T-helper 9 cell (primary cell): ENCODE measurements at places on chromosomes 7 and 10.

DNA sequence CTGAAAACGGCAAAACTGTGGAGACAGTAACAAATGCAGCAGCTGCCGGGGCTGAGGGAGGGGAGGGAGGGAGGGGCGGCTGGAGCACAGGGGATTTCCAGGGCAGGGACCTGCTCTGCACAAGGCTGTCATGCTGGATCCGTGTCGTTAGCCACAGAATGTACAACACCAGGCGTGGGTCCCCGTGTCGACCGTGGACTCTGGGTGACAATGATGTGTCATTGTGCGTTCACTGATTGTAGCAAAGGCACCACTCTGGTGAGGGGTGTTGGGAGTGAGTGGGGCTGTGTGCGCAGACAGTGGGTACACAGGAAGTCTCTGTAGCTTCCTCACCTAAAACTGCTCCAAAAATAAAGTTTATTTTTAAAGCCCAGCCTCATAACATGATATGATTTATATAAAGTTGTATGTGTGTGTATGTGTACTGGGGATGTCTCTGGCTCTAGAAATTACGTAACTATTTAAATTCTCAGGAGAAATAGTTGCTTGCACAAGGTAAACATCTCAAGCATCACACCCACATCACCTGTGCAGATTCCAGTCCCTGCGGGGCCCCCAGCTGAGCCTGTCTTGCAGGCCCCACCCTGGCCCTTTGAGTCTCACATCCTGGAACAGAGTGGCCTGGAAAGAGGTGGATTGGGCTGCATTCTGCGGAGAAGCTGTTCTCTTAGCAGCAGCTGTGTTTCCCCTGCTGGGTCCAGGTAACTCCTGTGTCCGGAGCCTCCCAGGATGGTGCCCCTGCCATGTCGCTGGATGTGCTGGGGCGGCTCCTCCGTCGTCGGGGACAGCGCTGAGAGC is 135.7 kb downstream of the DYNC2I1 start:
- DNase-seq: no peak

- no peak for DNase-seq
These were observed 94.7 kb downstream of the DYNC2I1 start for GRCh38 chr7:158950914-158951635.

GRCh38 chr10:132109341-132110110 is 43.8 kb downstream of the JAKMIP3 start:
- no peak for DNase-seq

GRCh38 chr7:149126662-149127266 is 640 bp upstream of the ZNF425 start:
- DNase-seq: peak; percentile 37

GRCh38 chr10:60817398-60817805 is 39.1 kb downstream of the CDK1 start:
- no peak for DNase-seq

- DNase-seq: no peak
These were observed 55.4 kb downstream of the DYNC2I1 start for GRCh38 chr7:158911734-158912133.

DNA sequence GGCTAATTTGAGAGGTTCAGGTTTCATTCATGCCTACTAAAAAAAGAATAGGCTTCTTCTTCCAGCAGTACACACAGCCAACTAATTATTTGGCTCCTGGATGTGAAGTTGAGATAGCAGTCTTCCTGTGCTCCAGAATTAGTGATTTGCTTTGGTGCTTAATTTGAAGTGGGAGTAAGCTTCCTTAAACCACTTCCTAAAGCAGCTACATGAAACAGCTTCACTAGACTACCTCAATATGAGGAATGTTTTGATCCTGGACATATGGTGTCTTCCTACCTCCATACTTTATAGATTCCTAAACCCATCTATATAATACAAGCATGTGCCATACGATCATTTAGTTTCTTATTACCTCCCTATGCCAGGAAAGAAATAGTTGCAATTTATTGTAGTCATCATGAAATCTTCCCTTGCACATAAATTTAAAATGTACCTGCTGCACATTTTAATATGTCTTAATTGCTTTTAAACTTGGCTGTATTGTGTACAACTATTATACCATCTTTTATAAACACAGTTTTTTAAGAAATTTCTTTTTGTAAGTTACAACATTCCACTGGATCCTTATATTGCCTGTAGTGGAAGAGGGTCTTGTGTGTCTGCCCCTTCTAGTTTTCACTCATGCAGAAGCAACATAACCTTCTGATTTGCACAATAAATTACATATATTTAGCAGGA is 8.6 kb downstream of the VIM start:
- DNase-seq: no peak

DNA sequence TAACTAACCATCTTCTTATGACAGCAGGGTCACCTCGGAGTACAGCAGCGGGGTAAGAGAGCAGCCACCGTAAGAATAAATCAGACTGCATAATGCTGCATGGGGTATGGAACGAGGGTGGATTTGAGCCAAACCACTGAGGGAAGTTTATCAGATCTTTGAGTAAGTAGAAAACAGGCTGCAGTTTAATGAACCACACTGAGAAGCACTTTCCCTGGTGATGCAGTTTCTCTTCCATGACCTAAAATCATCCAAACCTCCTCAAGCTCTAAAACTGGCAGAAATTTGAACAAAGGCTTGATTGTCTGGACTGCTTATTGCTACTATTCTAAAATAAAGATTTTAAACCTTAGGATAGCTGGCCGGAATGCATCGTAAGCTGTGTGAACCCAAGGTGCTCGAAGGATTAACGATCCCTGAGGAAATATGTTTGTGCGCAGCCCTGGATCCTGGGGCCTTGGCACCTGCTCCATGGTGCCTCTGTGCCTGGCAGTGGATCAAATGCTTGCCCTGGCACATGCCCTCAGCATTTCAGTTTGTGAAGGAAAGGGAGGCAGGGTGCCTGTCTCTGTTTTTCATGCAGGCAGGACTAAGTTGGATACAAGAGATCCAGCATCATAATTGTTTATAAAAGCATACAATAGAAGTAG is 322.7 kb downstream of the LHFPL3 start:
- DNase-seq: no peak

DNA sequence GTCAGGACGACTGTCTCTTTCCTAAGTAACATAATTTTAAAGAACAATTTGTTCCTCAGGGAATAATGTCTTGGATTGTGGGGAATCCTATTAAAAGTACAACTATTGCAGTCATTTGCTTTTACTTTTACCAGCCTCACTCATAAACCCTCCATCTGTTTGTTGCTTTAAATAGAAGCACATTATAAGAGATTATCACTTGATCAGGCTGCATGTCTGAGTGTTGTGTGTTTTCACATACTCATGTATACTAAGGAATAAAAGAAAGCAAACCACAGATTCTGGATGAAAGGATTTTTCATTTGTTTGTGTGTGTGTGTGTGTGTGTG is 1077.8 kb downstream of the KCNMA1 start:
- no peak for DNase-seq
